Activated T-cell treated with anti-CD3 and anti-CD28 coated beads for 24 hours (primary cell): ENCODE measurements at places on chromosomes 12 and 14.

DNA sequence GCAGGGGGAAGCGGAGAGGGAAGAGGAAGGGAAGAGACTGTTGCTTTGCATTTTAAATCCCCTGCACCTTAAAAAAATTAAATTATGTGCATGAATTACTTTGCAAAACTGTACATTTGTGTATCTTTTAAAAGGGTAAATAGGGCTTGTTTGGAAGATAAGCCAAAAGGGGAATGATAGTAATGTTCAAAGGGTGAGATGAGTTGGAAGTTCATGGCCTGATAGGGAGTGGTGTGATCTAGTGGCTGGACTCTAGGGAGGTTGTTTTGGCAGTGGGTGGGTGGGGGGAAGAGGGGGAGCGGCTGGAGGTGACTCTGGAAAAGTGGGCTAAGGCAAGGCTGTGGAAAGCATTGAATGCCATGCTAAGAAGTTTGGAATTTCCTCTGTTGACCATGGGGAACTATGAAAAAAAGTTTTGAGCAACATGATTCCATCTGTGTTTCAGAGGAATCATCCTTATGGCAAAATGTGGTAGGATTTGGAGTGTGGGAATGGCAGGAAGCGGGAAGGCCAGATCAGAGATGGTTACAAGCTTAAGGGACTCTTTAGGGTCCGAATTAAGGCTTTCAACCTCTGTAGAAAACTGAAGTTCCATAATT lies 25.5 kb upstream of the EMP1 start:
- no peak for DNase-seq

- no peak for DNase-seq
Measured at GRCh38 chr14:47490766-47491165, 184.6 kb downstream of the MDGA2 start.

- DNase-seq = no peak
Measured at GRCh38 chr14:103094406-103095209, at the start of gene EXOC3L4. EXOC3L4 (plus strand) TSS chr14:103094725; CDS start chr14:103100220, 5,495 bp downstream.

DNA sequence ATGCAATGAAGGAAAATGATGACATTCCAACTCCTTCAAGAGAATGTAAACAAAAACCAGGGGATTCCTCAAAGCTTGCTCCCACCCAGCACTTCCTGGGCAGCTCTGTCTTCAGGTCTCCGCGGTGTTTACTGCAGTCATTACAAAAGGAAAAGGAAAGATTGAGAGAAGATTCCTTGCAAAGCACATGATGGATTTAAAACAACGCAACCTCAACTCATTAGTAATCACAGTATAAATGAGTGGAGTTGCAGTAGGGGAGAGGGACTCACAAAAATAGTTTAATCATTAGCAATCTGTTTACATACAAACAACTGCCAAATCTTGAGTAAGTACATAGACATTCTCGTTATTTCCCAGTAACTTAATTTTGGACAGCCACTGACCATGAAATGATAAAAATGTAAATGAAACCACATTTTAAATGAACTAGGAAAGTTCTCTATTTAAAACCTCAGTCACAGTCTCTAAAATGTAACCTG lies 49.7 kb upstream of the OVCH1 start:
- DNase-seq = no peak

DNA sequence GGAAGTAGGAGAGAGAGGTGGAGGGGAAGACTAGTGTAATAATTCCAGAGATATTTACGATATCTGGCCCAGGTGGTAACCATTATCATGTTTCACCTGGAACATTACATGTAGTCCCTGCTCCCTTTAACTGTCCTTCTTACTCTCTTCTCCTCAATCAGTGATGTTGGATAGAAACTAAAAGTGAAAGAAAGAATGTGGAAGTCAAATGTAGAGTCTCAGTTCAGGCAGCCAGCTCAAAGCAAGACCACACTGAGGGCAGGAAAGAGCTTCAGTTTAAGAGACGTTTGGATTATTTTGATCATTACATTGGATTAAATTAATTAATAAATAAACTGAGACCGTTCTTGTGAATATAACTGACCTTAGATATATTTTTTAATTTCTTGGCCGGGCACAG lies 594.4 kb downstream of the FLRT2 start:
- DNase-seq = no peak

DNA sequence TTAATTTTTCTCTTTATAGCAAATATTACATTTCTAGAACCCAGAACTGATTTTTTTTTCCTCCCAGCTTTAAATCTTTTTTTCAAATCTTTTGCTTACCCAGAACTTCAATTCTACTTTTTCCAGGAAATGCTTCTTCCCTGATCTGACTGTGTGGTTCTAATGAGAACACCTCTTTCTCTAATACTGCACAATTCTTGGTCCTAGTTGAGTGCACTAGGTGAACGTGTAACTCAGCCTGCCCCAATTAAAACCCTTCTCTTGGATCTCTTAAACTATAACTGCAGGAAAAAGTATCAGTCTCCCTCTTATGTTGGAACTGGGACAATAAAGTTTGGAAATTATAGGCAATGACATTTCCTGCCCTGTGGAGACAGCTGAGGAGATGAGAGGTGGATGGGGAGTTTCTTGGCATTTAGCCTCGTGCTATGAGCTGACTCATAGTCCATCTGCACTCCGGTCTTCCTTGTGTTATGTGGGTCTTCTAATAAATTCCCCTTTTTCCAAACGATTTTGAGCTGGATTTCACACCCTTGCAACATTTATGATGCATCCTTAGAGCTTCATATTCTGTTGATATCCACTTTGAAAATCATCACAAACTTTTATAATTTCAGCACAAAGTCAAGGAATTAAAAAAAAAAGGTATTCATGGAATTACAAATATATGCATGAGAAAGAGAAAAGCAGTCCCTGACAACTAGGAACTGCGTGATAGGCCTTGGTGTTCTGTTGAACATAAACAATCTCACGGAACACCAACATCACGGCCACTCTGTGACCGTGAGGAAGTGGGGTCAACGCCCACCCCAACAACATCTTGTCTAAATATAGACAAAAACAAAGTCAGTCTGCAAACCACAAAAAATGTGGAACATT lies 52.4 kb downstream of the BRMS1L start:
- DNase-seq = no peak

DNA sequence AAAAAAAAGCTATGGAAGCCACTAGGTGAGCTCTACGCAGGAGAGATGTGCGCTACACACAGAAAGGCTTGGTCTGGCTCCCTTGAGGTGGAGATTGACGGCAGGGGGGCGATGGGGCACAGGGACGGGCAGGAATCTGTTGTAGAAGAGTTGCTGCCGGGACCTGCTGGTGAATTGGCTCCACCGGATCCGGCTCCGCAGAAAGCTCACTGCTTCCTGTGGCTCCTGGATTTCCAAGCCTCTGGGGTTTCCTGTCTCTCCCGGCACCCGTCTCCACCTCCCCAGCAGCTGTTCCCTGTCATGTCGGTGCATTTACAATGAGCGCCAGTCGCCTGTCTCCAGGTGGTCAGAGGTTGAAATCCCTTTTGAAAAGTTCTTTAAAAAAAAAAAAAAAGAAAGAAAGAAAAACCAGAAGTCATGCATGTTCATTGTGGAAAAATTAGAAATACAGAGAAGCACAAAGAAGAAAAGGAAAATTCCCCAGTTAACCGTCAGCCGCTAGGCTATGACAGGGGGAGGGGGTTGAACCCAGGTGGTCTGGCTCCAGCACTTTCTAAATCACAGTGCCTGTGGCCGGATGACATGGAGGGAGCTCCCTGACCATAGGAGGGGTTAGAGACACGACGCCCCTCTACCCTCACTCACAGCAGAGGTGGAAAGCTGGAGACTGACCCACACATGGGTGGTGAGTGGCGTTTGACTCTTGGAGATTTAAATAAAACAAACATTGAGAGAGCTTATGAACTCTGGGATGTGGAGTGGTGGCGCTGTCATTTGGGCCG lies 20.8 kb downstream of the FAM222A start:
- DNase-seq = no peak

- DNase-seq = no peak
Measured at GRCh38 chr14:30283822-30284446, 275.0 kb upstream of the G2E3 start.

DNA sequence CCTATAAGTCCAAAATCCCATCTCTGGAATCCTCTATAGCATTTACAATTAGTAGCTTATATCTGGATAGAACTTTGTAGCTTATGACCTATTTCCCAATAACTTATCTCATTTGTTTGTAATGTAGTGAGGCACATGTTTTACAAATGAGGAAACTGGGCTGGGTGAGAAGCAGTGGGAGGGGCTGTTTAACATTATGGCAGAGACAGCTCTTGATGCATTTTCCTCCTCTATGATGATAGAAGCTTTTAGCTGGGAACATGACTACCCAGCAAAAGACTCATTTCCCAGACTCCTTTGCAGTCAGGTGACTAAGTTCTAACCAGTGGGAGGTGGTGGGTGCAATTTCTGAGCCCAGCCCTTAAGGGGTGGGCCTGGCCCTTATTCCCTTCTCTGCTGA lies 179.7 kb downstream of the TTC8 start:
- DNase-seq = no peak

- no peak for DNase-seq
Measured at GRCh38 chr12:96441816-96442215, 41.6 kb upstream of the CDK17 start.

DNA sequence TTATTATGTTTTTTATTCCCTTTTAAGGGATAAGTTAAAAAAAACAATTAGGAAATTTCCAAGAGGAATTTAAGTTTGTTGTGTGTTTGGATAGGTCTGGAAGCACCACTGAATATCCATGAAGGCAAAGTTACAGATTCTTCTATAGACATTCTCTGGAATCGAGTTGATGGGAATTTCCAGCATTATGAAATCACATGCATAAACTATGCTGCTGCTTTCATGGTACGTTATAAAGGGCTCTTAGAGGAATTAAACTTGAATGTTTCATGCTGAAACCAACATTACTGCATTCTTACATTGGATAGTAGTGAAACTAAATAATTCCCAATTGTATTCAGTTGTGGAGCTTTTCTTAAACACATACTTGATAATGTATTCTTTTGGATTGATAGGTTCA lies 21.5 kb upstream of the PTPRQ start:
- DNase-seq = no peak

DNA sequence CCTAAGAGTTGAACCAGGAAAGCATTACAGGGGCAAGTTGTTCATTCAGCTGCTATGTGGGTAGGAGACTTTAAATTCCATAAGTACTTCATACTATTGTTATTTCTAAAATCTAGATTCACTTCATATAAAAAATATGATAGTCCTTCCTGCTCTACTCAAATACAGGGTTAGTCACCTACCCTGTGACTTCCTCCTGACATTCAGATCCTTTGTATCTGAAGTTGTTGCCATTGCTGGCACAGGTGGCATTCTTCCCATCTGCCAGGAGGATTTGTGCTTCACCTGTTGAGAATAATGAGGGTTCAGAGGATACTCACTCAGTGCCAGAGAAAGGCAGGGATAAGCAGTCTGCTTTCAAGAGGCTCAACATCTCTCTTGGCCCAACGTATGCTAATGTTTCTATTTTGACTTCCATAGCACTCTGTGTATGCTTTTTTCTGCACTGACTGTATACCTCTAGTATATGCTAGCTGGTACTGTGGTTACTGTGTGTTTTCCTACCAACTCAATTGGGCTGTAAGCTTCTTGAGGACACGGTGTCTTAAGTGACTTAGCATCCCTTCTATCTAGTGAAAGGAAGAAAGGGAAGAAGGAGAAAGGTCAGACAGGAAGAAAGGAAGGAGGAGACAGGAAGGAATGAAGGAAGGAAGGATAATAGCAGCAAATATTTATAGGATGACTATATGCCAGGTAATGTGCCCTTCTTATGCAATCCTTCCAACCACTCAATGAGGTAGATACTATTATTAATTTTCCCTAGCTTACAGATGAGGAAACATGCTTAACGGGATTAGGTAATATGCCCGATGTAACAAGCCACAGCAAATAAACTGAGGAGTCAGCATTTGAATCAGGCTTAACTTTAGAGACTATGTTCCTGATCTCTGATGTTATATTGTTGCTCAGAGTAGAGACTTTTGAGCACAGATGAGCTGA lies 38.5 kb upstream of the FGF6 start:
- DNase-seq = no peak

GRCh38 chr14:28831126-28831525 lies 64.5 kb downstream of the FOXG1 start:
- no peak for DNase-seq

DNA sequence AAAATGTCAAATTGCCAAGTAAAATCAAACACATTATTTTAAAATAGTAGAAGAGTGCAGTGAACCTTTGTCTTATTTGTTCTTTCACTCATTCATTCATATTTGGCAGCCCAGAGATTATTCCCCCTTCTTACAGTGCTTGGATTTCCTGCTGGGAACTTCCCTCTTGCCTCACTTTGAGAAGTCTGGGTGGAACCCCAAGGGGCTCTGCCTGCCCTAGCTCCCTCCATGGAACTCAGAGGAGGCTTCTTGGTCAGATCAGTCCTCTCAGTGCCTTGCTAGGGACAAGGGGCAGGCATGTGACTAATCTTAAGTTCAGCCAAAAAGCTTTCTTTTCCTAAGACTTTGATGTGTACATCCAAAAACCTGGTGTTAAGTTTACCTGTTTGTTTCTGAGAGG lies 84.7 kb upstream of the OVCH1 start:
- no peak for DNase-seq

GRCh38 chr12:23559268-23559753 lies 390.2 kb downstream of the SOX5 start:
- no peak for DNase-seq

DNA sequence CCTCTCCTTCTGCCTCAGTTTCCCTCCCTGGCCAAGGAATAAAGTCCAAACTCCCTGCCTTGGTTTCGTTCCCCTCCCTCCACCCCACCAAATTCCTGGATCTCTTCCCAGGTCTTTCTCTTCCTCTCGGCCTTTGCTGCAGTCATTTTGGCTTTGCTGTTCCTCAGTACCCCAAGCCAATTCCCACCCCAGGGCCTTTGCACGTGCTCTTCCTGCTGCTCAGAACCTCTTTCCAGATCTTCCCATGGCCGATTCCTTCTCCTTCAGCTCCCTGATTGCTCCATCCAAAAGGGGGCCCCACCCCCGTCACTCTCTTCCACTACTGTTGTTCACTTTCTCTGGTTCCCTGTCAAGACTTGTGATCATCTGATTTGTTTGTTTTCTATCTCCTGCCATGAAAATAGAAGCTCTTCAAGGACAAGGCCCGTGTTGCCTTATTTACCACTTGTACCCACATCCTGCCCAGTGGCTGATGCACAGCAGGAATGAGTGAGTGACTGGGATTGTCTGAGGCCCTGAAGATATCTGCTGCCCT lies 3.1 kb downstream of the HNF1A start:
- no peak for DNase-seq

DNA sequence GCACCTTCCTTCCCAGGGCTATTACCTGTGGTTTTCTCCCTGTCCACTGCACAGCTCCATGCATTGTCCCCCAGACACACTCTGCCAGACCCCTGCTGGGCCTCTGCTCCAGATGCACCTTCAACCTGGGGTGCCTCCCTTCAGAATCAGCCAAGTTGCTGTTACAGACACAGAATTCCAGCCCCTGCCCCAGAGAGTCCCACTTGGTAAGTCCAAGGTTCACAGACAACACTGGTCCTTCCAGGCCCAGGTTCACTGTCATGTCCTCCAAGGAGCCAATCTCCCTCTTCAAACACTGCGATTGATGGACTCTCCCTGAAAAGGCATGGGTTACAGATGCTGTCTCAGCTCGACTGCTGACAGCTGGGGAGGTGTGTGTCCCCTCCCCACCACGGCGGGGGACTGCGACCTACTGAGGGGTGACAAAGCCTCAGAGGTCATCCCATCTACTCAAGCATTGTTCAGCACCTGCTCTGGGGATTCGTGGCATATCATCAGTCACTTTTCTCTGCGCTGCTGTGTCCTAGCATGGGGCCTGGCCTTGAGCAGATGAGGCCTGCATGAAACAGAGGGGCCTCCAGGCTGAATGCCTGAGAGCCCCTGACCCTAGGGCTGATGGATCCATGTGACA lies 24.3 kb downstream of the CALM1 start:
- DNase-seq = no peak

- DNase-seq = no peak
Measured at GRCh38 chr12:114749065-114749464, 65.1 kb upstream of the TBX3 start.
